Right atrium auricular region (tissue), 2 donors: ENCODE measurements at places on chromosomes 5 and 9. TPM values are rescaled to one million over a fixed set of nuclear protein-coding genes. Genes with fewer than 3 reads are reported as not detected.
A peak's percentile ranks its signal among the peaks of the same experiment; 100 is the strongest.

- H3K4me1 ChIP-seq = no peaks in the 10 kb centered on the region
- no peak overlapping the region for H3K4me3 ChIP-seq
- H3K36me3 ChIP-seq = no peaks in the 10 kb centered on the region
- DNase-seq = no peak
- no peak overlapping the region for H3K27ac ChIP-seq
- H3K27me3 ChIP-seq = no peaks in the 10 kb centered on the region
Measured at GRCh38 chr9:115006660-115007059, 76.3 kb upstream of the TNFSF8 start.

DNA sequence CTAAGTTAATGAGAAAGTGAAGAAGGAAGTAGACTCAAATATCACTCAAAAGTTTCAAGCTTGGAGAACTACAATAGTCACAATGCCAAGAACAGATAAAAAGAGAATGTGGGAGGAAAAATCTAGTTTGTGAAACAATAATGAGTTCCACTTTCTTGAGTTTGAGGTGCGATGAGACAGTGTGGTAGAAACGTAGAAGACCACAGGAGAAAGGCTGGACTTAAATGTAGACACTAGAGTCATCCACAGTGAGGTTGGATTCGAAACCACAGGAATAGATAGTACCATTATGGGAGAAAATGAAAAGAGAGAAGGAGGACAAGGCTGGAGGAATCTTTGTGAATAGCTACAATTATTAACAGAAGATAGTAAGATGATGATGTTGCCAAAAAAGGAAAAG is 141.1 kb upstream of the LRRTM2 start:
- H3K27ac ChIP-seq = no peak overlapping the region
- no peaks in the 10 kb centered on the region for H3K4me1 ChIP-seq
- no peaks in the 10 kb centered on the region for H3K27me3 ChIP-seq
- DNase-seq = no peak
- H3K36me3 ChIP-seq = no peaks in the 10 kb centered on the region

DNA sequence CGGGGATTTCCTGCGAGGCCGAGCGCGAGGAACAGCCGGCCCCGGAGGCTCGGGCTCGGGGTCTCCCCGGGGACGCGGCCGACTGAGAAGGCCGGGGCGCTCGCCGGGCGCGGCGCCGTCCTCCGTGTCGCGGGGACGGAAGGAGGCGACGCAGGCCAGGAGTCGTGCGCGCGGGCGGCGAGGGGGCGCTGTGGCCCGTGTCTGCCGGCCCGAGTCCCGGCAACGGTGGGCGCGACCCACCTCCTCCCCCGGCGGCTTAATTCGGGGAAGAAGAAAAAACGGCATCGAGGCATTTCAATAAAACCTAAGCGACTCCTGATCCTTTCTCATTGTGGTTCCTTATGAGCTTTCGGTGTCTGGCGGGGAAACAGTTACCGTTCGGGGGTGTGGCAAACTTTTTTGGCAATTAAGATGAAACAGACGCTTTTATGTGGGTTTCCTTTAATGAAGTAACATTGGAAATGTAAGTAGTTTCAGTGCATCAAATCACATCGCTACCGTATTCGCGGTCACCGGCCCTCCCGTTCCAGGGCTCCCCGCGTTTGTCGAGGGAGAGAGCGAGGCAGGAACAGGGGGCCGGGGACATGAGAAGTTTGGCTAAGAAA is 3.7 kb upstream of the IRX2 start:
- no peak overlapping the region for H3K4me3 ChIP-seq
- no peak overlapping the region for H3K27ac ChIP-seq
- H3K4me1 ChIP-seq = no peaks in the 10 kb centered on the region
- H3K27me3 ChIP-seq = peaks cover 49% of the 10 kb centered on the region
- H3K36me3 ChIP-seq = no peaks in the 10 kb centered on the region
- peak; percentile 50 for DNase-seq

DNA sequence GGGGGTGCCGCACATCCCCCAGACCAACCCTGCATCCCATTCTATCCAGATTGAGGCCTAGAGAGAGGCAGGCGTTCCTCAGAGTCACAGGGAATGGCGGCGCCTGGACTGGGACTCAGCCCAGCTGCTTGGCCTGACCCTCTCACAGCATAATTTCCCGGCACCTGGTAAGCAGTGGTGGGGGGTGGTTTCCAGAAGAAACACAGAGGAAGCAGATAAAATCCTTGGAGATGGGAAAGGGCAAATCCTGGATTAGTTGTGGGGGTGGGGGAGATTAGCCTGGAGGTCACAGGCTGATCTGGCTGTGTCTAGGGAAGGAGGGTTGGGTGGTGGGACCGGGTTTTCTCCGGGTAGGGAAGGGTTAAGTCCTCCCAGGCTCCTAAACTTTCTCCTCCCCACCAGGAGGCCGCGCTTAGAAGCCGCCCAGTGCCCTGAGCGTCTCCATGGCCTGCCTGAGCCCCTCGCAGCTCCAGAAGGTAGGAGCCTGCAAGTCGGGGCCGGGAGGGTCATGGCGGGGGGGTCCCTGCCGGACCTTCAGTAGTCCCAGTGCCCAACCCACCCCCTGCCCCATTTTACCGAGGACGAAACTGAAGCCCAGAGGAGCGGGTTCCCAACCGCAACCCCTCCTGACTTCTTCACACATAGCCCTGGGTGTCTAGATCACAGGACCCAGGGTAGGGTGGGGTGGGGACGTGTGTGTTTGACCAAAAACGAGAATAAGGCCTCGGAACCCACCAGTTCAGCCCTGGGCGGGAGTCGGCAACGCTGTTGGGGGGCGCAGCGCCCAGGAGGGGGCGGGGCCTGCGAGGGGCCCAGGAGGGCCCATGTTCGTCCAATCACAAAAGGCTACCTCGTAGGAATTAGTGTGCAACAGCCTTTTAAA is 1.3 kb downstream of the PHYHD1 start:
- H3K27me3 ChIP-seq = no peaks in the 10 kb centered on the region
- DNase-seq = peak; percentile 69
- peak overlapping the region; percentile 83 for H3K27ac ChIP-seq
- peaks cover 53% of the 10 kb centered on the region for H3K4me1 ChIP-seq

DNA sequence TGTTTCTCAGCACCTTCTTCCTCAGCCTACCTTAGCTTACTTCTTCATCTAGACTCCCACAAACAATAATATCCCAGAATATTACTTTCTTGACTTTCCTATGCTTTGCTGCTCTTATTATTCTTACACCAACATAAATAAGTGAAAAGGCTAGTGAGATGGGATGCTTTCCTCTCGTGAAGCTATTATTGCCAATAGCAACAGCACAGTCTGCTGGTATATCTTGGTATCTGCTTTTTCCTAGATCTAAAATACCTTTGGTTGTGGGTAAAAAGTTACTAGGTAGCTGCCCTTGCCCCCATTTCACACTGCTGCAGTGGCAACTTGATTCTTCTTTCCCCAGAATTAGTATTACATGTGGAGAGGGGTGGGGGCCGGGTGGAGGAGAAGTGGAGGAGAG is 26.1 kb upstream of the GLIPR2 start:
- no peaks in the 10 kb centered on the region for H3K4me1 ChIP-seq
- H3K27me3 ChIP-seq = no peaks in the 10 kb centered on the region
- H3K4me3 ChIP-seq = no peak overlapping the region
- H3K27ac ChIP-seq = no peak overlapping the region
- H3K36me3 ChIP-seq = no peaks in the 10 kb centered on the region

CERCAM gene
- 13.3 TPM for total RNA-seq
